Left cardiac atrium (tissue), 4 donors: ENCODE measurements at places on chromosomes 2 and 18.

- DNase-seq = no peak
These were observed 235.2 kb downstream of the TDRD15 start for GRCh38 chr2:21358976-21359375.

- no peak for DNase-seq
These were observed 167.0 kb downstream of the NDUFA10 start for GRCh38 chr2:239858179-239858578.

DNA sequence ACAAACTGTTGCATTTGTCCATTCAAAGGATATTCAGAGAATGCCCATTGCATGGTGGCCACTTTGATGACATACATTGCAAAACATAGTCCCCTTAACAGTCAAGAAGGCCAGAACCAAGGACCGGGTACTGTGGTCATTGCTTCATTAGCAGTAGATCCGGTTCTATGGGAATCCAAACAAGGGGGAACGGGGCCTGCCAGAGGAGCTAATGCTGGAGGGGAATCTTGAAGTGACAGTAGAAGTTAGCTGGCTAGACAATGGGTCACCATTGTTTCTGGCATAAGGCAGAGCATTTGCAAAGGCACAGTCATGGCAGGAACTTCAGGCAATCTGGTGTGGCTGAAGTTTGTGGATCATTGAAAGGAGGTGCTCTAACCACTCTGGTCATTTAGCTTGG lies 279.7 kb downstream of the SS18 start:
- no peak for DNase-seq

DNA sequence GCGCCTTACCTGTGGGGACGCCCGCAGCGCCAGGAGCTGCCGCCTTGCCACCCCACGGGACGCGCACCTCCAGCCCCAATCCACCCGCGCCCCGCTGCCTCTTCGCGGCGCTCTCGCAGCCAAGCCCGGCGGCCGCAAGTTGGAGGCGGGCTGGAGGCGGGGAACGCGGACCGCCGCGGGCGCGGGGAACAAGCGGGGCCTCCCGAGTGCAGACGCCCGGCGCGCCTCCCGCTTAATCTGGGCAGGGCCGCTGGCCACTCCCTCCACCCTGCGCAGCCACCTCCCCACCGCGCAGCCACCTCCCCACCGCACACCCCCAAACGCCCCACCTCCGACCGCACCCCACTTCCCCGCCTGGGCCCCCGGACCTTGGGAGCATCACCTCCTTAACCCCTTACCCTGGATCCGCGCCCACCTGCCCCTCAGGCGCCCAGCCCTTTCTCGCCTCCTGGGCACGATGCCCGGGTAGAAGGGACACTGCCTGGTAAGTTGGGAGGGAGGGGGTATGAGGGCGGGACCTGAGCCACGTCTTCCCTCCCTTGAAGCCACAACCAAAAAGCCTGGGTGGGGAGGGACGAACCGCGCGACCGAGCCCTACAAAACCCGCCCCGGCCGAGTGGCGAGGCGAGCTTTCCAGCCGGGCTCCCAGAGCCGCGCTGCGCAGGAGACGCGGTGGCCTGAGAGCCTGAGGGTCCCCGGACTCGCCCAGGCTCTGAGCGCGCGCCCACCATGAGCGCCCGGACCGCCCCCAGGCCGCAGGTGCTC lies at the start of the genes COL4A3 and COL4A4:
Gene COL4A3 (plus strand): TSS at position 627 of the 765 bp plus-strand sequence. CDS start 103 bp downstream, at position 730.
Gene COL4A4 (minus strand): TSS at position 208 of the 765 bp plus-strand sequence. CDS start 16,722 bp downstream, outside the sequence.
- DNase-seq = peak; percentile 79

GRCh38 chr2:180761224-180761623 lies 219.2 kb upstream of the UBE2E3 start:
- DNase-seq = no peak

GRCh38 chr2:196660244-196660643 lies 20.7 kb downstream of the CCDC150 start:
- no peak for DNase-seq

GRCh38 chr2:152183401-152184073 lies 8.0 kb upstream of the STAM2 start:
- no peak for DNase-seq

DNA sequence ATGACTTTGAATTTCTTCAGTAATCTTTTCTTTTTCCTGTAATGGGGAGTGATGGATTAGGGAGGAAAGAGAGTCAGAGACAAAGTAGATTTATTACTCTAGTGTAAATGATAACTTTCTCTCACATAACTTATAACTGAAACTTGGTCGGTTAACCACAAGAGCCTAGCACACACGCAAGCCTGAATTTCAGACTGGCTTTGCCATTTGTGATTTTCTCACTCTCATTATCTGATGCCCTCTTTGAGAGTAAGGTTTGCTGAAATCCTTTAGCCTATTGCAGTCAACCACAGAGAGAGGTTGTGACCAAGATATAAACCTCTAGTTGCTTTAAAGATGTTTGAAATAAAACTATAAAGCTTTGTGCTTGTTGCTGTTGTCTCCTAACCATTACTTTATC lies 117.9 kb upstream of the NETO1 start:
- DNase-seq = no peak

DNA sequence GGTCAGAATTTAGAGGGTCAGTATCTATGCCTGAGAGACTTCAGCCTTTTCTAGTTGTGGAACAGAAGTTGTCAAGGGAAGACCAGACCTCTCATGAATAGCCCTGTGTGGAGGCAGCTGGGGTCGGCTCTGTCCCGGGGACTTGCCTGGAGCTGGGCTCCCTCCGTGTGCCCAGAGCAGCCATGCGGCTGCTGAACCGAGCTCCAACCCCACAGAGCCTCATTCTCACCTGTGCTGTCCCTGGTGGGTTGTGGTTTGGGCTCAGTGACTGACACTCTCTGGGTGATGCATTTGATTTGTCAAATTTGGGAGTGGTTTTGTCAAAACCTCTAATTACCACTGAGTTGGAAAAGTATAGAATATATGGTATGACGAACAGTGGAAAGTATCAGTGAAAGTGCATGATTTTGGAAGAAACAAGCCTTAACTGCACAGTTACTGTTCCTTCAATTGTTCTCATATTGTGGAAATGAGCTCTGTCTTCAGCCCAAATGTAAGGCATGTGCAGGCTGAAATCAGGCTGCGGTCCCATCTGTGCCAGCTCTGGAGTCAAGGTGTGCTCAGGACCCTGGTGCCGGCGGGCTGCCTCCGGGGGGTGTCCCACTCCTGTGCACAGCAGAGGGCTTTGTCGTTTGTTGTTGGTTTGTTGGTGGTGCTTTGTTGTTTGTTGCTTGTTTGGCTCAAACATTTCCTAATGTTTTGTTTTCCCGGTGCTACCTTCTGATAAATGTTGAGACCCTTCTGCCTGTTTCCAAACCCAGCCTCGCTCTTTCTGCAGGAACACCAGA lies 200.3 kb downstream of the SNTG2 start:
- no peak for DNase-seq

GRCh38 chr2:96655526-96655925 lies 13.0 kb downstream of the FER1L5 start:
- no peak for DNase-seq

DNA sequence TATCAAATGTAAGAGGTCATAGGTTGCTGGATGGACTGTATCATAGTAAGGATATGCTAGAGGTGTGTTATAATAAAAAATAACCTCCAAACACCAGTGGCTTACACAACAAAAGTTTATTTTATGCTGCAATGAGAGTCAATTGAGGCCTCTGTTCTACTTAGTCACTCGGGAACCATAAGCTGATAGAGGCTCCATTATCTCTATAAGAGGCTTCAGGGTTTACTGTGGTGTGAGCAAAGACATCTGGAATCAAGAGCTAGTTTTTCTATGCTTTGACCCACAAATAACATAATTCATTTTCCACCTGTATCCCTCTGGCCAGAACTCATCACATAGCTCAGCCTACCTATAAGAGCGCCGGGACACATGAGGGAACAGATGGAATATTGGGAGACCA lies 47.5 kb upstream of the NEMP2 start:
- no peak for DNase-seq

GRCh38 chr2:53535234-53535840 lies 232.3 kb upstream of the CHAC2 start:
- no peak for DNase-seq

- DNase-seq = no peak
These were observed 36.8 kb downstream of the ADAM23 start for GRCh38 chr2:206480161-206480560.

GRCh38 chr2:62304429-62305417 lies 108.8 kb downstream of the B3GNT2 start:
- DNase-seq = peak; percentile 86

DNA sequence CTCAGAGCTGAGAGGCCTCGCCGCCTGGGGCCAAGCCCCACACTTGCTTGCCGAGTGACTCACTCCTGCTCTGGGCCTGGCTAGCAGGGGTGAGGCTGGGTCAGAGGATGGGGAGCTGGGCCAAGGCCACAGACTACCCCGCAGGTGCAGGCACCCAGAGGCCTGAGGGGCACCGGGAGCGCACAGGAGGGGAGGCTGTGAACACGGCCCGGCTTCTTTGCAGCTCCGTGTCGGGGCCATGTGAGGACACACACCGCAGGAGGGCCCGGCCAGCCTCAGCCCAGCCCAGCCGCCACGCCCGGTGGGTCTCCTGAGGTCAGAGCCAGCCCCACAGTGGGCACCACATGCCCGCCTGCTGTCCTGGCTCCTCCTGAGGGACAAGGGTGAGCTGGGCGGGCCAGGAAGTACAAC lies 8.4 kb downstream of the GPC1 start:
- DNase-seq = no peak

DNA sequence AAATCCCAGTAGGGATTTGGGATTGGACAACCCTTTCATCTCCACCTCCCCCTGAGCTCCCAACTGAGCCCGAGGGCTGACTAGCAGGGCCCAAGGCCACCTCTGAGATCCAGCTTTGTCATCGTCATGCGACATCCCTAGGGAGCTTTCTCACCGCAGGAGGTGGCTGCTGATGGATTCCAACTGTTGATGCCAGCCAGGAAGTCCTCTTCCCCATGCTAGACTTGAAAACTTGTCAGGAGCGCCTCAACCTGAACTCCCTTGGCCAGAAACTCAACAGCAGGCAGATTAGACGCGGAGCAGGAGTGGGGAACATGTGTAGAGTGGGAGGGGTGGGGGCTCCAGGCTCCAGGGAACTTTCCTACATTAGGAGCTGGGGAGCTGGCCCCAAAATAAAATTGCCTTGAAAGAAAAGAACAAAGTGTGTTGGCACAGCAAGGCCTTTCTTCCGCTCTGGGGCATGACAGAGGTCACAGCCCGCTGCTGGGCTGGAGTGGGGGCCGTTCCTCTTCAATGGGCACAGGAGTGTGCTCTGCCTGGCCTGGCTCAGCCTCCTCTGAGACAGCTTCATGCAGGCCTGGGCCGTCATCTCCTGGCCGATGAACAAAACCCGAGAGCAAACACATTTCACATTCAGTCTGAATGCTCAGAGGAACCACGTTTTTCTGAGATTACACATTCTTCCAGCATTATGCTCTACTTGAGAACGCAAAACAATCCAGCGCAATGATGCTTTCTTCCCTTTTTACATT lies 34.5 kb downstream of the EMILIN2 start:
- DNase-seq = peak; percentile 75

- DNase-seq = no peak
These were observed 3.2 kb downstream of the PIGN start for GRCh38 chr18:62183578-62184195.

GRCh38 chr2:46131-46470 lies 204 bp downstream of the FAM110C start:
- DNase-seq = no peak

DNA sequence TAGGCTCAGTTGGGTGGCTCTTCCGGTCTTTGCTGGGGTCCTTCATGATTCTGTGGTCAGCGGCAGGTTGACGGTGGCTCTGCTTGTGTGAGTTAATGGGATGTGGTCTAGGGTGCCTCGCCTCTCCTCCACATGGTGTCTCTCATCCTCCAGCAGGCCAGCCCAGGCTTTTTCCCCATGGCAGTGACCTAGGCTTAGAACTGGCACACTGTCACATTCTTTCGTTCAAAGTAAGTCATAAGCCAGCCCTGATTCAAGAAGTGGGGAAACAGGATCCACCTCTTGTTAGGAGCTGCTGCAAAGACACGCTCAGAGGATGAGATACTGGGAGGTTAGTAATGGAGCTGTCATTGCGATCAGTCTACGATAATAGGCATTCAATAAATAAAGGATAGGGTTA lies 46.0 kb upstream of the CTIF start:
- no peak for DNase-seq

- DNase-seq = peak; percentile 43
These were observed at the start of gene MAPK4 for GRCh38 chr18:50559752-50560680. Gene MAPK4, plus strand, starts transcription at chr18:50560087. Its CDS starts 103,872 bp downstream, at chr18:50663959.

DNA sequence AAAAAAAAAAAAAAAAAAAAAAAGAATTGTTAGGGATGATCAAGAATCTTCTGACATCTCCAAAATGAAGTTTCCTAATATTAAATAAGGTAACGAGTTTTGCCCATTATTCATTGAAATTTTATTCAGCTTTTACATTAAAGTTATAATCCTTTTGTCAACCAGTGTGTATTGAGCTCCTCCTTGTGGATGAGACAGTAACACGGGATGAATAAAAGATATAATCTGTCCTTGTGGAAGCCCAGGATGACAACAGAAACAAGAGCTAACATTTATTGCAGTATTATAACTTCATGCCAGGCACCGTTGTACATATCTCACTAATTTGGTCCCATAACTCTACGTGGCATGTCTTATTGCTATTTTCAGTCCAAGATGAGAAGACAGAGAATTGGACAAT lies 33.4 kb upstream of the SERPINB7 start:
- no peak for DNase-seq

- DNase-seq = peak; percentile 62
These were observed 10.0 kb upstream of the GBX2 start for GRCh38 chr2:236177967-236178889.

GRCh38 chr2:141041281-141041680 lies 1089.5 kb downstream of the LRP1B start:
- no peak for DNase-seq

GRCh38 chr2:20604951-20605381 lies 45.9 kb downstream of the HS1BP3 start:
- peak; percentile 25 for DNase-seq

DNA sequence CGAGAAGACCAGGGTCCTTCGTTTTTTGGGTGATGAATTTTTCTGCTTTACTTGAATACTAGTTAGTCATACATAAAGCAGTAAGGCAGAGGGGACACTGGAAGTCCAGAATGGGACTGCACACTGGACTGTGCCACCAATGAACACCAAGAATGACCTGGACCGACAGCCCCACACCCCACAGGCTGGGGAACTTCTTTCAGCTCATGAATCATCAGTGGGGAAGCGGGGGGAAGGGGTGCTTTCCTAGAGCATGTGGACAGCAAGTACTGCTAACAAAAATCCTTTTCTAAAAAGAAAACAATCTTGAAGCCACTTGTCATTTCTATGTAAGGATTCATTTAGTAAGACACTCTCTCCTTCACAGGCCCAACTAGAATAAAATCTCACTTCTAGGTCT lies 86.0 kb downstream of the DTNB start:
- no peak for DNase-seq

DNA sequence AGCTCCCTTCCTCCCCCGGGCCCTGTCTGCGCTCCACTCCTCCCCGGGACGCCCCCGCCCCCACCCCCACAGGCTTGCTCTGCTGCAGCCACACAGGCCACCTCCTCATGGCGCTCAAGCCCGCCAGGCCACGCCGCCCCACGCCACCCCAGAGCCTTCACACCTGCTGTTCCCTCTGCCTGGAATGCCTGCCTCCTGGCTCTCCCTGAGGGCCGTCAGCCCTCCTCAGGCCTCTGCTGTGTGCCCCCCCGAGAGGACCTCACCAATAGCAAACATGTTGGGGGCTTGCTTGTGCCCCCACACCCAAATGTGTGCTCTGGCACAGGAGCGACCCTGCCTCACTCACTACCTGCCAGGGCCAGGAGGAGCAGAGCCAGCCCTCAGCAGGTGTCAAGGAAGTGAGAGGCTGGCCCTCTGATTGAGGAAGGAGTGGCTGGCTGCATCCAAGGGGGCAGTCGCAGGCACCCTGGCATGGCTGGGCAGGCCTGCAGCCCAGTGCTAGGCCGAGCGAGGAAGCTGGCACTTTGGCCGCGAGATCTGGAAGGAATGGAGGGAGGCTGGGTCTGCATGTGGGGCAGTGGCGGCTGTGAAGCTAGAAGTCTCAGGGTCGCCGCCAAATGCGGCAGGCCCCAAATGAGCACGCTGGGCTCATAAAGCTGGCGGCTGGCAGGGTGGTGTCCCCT lies 86.5 kb downstream of the INHBB start:
- no peak for DNase-seq
